ENCODE measurements at places on chromosomes 5 and 9.
A peak's percentile ranks its signal among the peaks of the same experiment; 100 is the strongest.

- peak; percentile 60 for DNase-seq
Measured at GRCh38 chr9:124286292-124286931, 28.7 kb downstream of the NEK6 start.

DNA sequence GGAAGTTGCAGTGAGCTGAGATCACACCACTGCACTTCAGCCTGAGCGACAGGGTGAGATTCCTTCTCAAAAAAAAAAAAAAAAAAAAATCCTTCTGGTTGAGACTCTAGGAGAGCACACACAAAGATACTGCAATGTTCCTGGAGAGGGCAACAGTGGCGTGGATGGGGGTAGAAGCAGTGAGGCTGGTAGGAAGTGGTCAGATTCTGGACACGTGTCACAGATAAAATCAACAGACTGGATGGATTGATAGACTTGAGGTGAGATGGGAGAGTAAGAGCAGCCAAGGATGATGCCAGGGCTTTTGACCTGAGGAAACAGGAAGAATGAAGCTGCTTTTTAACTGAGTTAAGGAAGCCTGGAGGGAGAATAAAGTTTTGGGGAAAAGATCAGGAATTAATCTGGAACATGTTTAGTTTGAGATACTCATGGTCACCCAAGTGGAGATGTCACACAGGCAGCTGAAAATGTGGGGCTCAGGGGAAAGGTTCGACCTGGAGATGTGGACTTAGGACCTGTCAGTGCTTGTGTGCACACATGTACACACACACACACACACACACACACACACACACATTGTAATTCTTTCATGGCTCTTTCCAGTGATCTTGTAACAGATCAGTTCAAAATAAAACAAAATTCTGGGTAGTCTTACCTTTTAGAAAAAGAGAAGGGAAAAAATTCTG lies 88.1 kb downstream of the FANCC start:
- DNase-seq = no peak

DNA sequence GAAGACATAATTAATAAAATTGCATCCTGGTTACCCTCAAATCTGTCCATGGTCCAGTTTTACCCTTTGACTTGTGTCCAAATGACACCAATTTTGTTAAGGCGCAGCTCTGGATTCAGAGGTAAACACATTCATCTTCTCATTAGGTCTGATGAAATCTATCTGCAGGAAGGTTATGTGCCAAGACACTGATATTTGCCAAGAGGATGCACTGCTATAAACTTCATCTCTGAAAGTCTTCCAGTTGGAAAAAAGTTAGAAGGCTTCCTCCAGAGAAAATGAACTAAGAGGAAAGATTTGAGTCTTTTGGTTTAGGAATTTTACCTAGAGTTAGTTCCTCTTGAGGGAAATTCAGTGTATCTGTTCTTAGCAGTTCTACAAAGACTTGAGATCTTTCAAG lies 717.8 kb downstream of the DTWD2 start:
- DNase-seq = no peak

- no peak for DNase-seq
Measured at GRCh38 chr5:3197304-3198073, 398.1 kb upstream of the IRX1 start.

- DNase-seq = no peak
Measured at GRCh38 chr9:81819859-81820546, 108.2 kb upstream of the SPATA31D4 start.

DNA sequence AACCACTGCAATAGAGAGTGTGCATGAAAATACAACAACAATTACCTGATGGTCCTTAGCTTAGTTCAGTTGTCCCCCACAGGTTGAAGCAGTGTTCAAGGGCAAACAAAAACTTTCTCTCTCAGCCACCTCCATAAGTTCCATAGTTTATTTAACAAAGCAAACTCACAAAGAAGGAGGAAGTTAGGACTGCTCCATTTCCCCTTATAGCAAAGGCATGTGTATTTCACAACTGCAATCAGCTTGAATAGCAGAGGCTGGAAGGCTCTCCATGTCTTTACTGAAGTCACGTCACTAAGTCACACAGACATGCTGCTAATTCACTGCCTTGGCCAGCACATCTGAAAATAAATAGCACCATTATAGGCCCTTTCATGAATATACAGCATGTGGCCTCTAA lies 43.3 kb downstream of the DOCK8 start:
- peak; percentile 88 for DNase-seq

GRCh38 chr5:41093803-41094202 lies 22.7 kb upstream of the MROH2B start:
- no peak for DNase-seq

- DNase-seq = no peak
Measured at GRCh38 chr9:81517954-81518353, 171.4 kb downstream of the TLE1 start.

GRCh38 chr5:146919304-146919703 lies 40.7 kb upstream of the PPP2R2B start:
- no peak for DNase-seq

DNA sequence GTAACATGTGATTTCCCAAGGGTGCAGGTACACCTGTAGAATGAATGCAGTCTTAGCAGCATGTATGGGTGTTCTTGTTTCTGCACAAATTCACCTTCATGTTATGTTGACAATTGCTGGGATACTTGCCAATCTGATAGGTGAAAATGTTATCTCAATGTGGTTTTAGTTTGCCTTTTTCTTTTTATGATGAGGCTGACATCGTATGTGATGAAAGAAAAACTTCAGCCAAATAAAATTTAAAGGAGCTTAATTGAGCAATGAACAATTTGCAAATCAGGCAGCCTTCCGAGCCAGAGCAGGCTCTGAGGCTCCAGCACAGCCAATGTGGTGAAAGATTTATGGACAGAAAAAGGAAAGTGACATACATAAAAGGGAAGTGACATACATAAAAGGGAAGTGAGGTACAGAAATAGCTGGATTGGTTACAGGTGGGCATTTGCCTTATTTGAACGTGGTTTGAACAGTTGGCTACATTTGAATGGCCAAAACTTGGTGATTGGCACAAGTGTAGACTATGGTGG lies 10.5 kb downstream of the TAL2 start:
- DNase-seq = peak; percentile 22

DNA sequence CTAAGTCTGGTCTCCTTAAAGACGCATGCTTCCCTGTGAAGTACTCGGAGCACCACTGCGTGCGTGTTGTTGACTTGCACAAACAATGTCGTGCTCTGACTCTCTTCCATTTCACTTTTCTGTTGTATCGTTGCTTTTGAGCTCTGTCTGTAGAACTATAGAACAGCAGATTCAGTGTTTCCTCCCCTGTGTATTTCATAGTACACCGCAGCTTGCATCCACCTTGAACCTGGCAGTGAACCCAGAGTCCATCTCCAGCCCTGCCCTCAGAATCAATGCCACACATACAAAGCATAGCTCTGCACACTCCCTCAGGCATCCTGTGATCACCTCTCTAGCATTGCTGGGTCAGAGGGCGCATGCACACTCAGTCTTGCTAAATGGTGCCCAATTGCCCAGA lies 37.2 kb upstream of the ADAMTS2 start:
- DNase-seq = no peak

DNA sequence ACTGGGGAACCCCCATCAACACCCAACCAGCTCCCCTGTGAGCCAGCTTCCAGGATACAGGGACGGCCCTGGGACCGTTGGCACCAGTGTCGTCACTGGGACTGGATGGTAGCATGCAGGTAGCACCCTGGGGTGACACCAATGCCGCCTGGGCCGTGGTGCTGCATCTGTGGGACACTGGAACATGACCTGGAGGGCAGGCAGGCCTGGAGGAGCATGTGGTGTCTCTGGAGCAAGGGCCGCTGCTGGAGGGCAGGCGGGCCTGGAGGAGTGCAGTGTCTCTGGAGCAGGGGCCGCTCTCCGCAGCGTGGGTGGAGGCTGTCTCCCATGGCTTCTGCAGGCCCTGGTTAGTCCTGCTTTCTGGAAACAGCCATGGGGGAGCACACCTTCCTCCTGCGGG lies 13.1 kb downstream of the LPCAT1 start:
- DNase-seq = no peak

- DNase-seq = no peak
Measured at GRCh38 chr5:68172314-68172713, 43.2 kb upstream of the PIK3R1 start.

Data from suppressor macrophage treated with lipopolysaccharide for 1 hour (primary cell).